ENCODE measurements at places on chromosomes 16 and 17.

DNA sequence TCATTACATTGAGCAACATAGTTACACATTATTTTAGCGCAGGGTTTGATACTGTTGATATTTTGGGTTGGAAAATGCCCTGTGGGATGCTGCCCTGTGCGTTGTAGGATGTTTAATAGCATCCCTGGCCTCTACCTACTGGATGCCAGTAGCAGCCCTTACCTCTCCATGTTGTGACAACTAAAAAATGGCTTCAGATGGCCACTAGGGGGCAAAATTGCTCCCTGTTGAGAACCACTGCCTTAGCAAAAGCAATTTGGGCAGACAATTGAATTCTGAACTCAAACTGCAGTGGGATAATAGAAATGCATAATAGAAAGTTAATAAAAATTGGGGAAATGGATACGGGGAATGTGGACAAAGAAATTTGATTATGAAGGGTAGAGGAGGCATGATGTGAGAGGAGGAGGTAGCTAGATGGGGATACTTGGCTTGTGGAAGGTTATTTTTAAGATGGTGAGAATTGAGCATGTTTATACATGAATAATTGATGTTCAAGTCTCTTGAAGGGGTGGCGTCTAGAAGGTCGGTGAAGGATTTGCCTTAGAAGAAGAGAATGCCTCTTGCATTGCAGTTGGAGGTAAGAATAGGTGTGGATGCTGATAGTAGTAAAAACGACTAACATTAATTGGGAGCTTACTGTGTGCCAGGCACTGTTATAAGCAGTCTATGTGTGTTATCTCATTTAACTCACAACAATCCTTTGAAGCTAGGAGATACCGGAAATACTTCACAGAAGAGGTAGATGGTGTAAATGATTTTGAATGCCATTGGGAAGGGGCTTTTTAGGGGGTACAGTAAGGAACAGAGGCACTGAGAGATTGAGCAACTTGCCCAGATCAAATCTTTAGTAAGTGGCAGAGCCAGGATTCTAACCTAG, 19.0 kb downstream of the HEATR9 start:
- peak; percentile 63 for DNase-seq

DNA sequence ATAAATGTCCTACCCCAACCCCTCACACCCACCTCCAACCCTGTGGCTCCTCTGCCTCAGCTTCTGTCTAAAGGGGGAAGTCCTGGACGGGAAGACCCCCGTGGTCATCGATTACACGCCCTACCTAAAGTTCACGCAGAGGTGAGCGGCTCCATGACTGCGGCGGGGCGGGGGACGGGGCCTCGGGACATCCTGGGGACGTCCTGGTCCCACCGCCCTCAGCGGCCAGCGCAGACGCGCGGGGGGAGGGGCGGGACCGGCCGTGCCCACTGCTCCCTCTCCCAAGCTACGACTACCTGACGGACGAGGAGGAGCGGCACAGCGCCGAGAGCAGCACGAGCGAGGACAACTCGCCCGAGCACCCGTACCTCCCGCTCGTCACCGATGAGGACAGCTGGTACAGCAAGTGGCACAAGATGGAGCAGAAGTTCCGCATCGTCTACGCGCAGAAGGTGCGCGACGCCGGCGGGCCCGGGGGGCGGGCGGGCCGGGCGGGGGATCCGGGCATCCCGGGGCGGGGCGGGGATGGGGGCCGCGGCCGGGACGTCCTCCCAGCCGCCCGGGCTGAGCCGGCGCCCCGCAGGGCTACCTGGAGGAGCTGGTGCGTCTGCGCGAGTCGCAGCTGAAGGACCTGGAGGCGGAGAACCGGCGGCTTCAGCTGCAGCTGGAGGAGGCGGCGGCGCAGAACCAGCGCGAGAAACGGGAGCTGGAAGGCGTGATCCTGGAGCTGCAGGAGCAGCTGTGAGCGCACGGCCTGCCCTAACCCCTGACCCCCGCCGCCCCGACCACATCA, 6.7 kb downstream of the RUNDC3A start:
- DNase-seq, result no peak

DNA sequence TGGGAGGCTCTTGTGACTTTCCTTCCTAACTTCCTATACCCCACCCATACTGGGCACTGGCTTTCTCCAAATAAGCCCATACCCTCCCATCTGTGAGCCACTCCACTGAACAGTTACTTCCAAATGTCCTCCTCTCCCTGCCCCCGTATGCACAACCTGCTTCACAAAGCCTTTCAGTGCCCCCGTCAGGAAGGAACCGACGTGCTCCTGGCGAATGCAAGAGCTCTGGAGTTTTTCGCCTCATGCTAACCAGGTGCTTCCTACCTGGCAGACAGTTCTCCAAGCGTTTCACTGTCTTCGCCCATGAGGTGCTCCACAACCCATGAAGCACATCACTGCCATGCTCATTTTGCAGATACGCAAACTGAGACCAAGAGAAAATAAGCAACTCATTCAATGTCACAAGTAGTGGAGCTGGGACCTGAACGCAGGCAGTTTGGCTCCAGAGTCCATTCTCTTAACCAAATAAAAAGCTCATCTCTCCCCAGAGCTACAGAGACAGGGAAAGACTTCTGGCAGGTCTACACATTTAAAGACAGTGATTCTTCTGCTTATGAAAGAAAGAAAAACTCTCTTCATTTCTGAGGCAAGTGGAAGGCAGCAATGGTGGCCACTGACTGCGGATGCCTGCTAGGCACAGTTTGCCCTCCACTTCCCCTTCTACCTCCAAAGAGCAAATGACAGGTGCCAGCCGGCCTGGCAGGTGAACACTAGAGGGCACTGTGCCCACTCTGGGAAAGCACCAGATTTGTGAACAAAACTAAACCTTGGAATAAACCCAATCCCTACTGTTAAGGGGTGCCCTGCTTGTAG, 23.8 kb downstream of the SPHK1 start:
- DNase-seq, result peak; percentile 33

DNA sequence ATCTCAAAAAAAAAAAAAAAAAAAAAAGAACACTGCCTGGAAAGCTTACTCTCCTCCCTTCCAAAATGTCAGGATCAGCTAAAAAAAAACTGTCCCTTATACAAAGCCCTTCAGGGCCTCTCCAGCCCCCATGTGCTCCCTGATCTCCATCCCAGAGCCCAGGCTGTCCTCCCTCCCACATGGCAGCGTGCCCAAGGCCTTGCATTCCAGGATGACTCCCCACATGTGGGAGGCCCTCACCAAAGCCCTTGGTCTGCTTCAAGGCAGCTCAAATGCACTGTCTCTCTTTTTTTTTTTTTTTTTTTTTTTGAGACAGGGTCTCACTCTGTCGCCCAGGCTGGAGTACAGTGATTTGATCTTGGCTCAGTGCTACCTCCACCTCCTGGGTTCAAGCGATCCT, 2.3 kb downstream of the FDXR start:
- peak; percentile 60 for DNase-seq

- DNase-seq, result peak; percentile 34
These were observed 40.1 kb downstream of the NOS2 start for GRCh38 chr17:27760069-27760885.

GRCh38 chr17:67216578-67217320, 28.2 kb downstream of the HELZ start:
- DNase-seq, result no peak

- peak; percentile 39 for DNase-seq
These were observed 3.1 kb downstream of the ALOX15B start for GRCh38 chr17:8041979-8042378.

DNA sequence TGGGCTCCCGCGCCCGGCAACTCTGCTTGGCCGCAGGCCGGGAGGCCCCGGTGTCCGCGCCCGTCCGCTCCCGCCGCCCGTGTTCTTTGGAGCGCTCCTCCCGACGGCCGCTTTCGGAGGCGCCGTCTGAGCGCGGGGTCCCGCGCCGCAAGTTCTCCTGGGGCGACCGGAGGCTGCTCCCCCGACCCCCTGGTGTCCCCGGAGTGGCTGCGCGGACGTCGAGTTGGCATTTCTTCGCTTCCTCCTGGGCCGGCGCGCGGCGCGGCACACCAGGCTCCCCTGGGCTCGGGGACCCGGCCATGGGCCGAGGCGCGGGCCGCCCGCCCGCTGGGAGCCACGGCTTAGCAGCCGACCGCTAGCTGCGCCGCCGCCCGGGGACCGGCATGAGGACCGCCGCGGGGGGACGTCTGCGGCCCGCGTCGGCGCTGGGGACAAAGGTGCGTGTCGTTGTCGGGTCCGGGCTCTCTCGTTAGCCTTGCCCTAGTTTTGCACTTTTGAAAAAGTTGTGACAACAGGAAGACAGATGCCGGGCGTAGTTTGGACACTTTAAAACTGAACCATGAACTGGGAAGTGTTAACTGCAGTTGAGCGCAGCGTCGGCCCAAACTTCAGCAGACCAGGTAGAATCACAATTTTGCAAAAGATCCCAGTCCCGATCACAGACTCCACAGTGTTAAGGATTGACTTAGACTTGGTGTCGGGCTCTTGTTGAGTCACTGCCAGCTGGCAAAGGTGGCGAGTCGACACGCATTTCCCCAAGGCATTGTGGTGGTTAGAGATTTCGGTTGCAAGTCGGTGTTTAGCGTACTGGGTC, 700 bp downstream of the UBN1 start:
- DNase-seq, result peak; percentile 72

DNA sequence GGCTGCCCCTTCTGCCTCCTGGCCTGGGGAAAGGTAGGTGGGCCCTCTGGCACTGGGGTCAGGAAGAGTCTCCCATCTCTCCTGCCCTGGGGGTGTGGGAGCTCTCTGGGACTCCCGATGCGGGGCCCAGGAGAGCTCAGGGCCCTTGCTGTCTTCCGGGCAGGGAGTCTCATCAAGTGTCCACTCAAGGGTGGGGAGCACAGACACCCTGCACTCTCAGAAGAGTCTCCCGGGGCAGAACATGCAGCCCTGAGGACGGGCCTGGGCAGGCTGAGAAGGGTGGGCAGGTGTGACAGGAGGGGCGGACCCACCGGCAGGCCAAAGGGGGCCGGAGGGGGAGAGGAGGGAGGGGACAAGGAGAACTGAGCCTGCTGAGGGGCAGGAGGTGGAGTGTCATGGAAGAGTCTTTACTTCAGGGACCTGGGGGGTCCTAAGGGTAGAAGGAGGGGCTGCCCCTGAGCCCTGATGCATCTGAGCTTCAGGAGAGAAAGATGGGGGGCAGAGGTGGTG, 8.4 kb upstream of the PKMYT1 start:
- no peak for DNase-seq

DNA sequence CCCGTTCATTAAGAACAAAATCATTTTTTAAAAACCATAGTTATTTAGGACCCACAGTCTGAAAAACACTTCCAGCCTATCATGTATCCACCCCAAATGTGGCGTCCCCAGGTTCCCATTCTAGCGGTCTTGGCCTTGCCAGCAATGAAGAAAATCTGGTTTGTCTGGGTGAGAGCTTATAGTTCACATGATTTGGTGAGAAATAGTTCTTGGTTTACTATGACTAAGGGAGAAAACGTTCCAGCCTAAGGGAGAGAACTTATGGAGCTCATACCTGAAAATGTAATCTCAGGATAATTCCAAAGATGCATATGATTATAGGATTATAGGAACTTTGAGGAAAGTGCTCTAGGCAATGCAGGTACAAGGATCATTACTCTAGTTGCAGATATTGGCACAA, 4.8 kb downstream of the MARVELD3 start:
- DNase-seq, result no peak

GRCh38 chr17:39916918-39917317, 1.5 kb downstream of the GSDMB start:
- peak; percentile 15 for DNase-seq

- no peak for DNase-seq
These were observed 234.9 kb upstream of the CIBAR2 start for GRCh38 chr16:85347213-85347591.

DNA sequence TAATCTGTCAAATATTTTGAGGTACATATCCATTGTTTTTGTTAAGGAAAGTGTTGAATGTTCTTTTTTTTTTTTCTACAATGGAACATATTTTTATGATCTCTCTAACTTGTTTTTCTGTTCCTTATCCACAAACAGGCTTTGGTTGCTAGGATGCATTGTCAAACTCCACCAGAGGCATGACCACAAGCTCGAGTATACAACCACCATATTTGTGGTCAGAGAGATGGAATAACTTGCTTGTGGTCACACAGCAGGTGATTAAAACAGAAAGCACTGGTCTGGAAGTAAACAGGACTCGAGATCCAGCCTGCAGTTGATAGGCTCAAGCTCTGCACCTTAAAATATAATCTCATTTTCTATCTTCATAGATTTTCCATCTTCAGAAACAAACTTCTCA, 105.8 kb upstream of the ADAMTS18 start:
- DNase-seq, result peak; percentile 24

- DNase-seq, result peak; percentile 24
These were observed at the start of gene SLC46A1 for GRCh38 chr17:28405632-28406472. TSS of gene SLC46A1 (minus strand) at chr17:28406212. CDS start at chr17:28406114, 98 bp downstream.

- DNase-seq, result no peak
These were observed 74.3 kb downstream of the AXIN2 start for GRCh38 chr17:65487161-65487560.

All from RPMI7951 (cell line).